ENCODE measurements at places on chromosomes 4 and X.

DNA sequence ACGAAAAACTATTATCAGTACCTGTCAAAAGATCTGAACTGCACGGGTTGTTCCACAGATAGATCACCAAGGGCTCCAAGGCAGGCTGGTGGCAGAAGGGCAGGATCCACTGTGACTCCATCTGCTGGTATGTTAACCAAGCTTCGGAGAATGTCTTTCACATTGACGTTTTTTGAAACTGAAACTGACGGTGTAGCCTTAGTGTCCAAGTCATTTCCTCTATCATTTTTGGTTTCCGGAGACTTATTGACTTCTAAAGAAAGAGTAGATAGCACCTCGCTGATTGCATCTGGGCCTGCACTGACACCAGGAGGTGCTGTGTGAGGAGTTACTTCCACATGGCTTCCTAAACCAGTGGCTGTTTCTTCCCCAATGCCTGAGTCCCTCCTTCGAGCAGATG lies 186.9 kb downstream of the LRBA start:
- no peak for DNase-seq

GRCh38 chrX:137058339-137059127 lies 24.7 kb upstream of the GPR101 start:
- DNase-seq, result no peak

DNA sequence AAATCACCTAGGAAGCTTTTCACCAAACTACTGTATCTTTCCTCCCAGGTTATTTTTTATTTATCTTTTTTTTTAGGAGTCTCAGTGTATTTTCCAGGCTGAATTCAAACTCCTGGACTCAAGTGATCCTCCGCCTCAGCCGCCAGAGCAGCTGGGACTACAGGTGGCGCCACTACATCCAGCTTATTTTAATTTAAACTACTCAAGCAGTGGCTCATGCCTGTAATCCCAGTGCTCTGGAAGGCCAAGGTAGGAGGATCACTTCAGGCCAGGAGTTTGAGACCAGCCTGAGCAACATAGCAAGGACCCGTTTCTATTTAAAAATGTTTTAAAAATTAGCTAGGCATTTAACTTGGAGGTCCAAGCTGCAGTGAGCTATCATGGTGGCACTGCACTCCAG lies 37.8 kb downstream of the LEF1 start:
- no peak for DNase-seq

DNA sequence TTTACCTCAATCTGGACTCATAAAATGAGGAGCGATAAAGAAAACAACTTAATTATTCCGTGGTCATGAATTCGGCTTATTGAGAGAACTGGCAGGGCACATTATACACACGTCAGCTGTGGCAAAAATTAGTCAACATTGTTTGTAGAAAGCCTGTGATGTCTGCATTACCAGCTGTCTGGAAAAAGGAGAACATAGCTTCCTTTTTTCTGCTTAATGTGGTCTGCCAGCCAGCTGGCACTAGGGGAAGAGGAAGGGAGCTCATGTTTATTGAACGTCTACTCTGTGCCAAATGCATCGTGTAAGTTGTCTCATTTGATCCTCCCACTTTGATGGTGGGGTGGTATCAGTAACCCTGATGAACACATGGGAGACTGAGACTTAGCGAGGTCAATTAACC lies 367.6 kb downstream of the ARHGAP24 start:
- DNase-seq, result no peak

GRCh38 chr4:159297091-159297490 lies 194.2 kb downstream of the RAPGEF2 start:
- no peak for DNase-seq

GRCh38 chr4:84263415-84263814 lies 235.7 kb downstream of the NKX6-1 start:
- no peak for DNase-seq

- DNase-seq, result no peak
Measured at GRCh38 chr4:130214268-130214667, 1118.3 kb downstream of the C4orf33 start.

DNA sequence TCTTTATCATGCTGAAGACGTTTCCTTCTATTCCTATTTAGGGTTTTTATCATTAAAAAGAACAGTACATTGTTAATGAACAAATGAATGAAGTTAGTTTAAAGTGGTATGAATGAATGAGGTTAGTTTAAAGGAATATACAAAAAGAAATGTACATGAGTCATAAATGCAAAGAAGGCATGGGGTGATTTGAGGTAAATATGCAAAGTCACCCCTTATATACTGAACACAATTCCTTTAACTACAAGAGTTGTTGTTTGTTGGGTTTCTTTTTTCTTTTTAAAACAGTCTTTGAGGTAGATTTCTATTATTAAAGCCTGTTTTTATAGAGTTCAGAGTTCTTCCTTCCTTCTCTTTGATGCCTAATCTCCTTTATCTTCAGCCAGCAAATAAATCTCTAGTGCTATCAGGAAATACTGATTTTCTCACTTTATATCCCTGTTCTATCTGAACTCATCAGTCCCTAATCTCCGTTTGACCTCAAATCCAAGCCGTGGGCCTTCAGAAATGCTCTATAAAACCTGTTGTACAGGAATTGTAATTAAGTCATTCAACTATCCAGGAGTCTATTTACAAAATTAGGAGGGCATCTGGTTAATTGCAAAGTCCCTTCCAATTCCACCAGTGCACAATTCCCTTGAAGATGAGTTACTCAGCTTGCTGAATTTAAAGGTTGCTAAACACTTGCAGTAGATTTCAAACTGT lies 31.6 kb upstream of the ABCG2 start:
- DNase-seq, result peak; percentile 29

- DNase-seq, result no peak
Measured at GRCh38 chr4:158250321-158250720, 40.0 kb downstream of the TMEM144 start.

GRCh38 chrX:9786798-9787635 lies 788 bp downstream of the SHROOM2 start:
- no peak for DNase-seq

GRCh38 chrX:149157976-149158375 lies 347.1 kb downstream of the IDS start:
- DNase-seq, result no peak

DNA sequence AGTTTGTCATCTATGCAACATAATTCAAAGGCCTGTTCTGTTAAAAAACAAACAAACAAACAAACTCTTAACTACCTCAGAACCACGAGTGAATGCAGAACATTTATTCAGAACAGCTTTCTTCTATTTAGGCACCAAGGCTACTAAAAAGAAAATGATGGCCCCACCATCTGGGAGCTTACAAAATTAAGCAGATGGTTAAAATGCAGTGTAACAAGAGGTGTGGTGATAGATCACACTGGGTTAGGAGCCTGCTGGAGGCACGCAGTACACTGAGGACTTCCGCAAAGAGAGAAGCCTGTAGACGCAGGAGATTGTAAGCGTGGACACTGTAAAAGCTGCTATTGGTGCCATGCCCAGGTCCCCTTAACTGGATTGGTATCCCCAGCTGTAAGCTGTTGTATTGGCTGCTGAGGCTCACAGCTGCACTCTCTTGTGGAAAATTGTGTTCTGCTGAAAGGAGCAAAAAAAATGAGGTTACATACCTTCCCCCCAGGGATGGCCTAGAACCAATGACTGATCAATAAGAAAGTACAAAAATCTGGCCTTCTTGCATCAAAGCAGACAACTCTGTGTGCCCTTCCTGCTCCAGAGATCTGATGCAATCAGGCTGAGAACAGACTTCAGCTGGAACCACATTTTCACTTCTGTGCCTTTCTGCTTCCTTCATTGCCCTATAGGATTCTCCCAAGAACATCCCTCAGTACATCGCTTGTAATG lies 60.0 kb downstream of the SHROOM3 start:
- no peak for DNase-seq

GRCh38 chr4:180106122-180106521 lies 2137.1 kb upstream of the TENM3 start:
- no peak for DNase-seq

GRCh38 chr4:81152839-81153713 lies 61.9 kb downstream of the PRKG2 start:
- DNase-seq, result no peak

- DNase-seq, result peak; percentile 52
Measured at GRCh38 chr4:98509721-98510120, 148.7 kb downstream of the TSPAN5 start.

DNA sequence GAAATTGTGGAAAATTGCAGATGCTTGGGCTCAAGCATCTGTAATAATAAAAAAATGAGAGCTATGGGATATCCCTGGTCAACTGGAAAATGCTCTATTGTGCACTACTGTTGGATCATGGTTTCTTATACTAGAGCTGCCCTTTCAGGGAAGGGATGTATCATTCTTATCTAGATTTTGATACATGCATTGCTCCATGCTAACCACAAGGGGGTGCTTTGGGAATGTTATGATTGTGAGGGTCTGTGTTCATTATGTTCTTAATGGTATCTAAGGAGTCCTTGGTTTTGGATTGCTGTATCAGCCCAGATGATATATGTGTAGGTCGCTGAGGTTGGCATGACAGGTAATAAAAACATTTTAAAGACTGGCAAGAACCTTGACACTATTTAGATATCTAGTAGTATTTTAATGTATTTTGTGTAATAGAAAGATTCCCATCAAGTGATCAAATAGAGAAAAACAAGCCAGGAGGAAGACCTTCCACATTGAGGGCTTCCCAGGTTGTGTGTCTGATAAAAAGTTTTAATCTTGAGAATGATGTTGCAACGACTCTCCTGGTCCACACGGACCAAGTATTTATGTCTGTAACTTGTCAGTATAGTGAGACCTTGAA lies 49.2 kb upstream of the TLR2 start:
- DNase-seq, result peak; percentile 16

- no peak for DNase-seq
Measured at GRCh38 chr4:575281-576141, 584 bp downstream of the TMEM271 start.

GRCh38 chrX:14038375-14039085 lies 8.8 kb upstream of the GEMIN8 start:
- no peak for DNase-seq

- DNase-seq, result peak; percentile 64
Measured at GRCh38 chrX:55057675-55058249, 17.1 kb upstream of the PAGE2B start.

- DNase-seq, result no peak
Measured at GRCh38 chr4:85474818-85475630, at the start of gene ARHGAP24. Gene ARHGAP24, plus strand, starts transcription at chr4:85475150.

GRCh38 chr4:2734612-2735011 lies 21.5 kb downstream of the TNIP2 start:
- no peak for DNase-seq

GRCh38 chrX:36908801-36909675 lies 99.1 kb upstream of the FAM47C start:
- peak; percentile 12 for DNase-seq

DNA sequence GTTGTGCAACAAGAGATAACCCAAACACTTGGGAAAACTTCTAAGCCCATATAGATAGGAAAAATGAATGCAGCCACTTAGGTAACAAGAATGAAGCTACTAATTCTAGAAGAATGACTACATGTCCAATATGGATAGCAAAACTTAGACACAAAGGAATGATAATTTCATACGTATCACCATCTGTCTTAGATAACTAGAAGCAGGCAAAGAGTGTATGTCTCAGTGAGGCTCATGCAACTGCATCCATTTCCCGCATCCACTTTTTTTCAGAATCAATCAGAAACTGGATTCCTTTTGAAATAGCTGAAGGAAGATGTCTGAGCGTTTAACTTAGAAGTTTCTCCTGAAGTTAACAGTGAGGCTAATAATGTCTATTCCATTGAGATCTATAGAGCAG lies 408.7 kb upstream of the PITX2 start:
- no peak for DNase-seq

DNA sequence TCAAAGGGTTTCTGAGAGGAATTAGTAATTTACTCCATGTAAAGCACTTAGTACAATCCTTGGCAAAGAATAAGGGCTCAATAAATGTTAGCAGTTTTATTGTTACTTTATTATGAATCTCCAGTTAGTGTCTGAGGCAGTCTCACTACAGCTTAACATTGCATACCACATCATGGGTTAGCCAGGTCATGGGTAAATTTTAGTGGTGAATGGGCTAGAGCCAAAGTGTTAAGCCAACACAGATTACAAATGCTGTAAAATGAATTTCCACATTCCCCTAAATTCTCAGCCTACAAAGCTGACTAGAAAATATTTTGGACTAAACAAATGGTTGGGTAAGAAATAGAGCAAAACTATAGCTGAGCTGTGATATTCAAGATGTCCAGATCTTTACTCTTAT lies 72.4 kb downstream of the NRK start:
- no peak for DNase-seq

- DNase-seq, result no peak
Measured at GRCh38 chr4:144410230-144410783, 235.6 kb upstream of the HHIP start.

DNA sequence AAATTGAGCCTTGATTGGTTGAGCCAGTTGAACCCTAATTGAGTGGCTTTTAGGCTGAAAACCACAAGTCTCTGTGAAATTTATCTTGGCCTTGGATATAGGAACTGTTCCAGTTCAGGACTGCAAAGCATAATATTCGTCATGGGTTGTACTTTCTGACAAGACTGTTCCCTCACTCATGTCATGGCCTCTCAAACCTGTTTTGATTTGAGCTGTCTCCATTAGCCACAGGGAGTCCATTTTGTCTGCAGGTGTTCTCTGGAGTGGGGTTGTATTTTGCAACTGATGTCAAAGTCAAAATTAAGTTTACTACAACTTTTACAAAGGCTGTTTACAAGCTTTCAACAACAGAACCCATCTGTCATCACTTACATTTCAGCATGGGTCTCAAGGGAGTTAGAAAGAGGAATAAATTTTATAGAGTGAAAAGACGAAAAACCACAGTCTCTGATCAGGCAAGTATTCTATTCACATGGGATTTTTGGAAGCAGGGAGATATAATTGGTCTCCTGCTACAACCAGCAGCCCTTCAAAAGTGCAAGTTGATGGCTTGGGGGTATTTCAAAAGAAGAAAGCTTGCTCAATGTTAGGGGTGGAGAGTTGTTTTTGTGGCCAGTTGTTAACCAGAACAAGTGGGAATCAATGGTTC lies 1716.3 kb downstream of the C4orf33 start:
- no peak for DNase-seq

GRCh38 chrX:10618961-10619360 lies 1.4 kb downstream of the MID1 start:
- no peak for DNase-seq

DNA sequence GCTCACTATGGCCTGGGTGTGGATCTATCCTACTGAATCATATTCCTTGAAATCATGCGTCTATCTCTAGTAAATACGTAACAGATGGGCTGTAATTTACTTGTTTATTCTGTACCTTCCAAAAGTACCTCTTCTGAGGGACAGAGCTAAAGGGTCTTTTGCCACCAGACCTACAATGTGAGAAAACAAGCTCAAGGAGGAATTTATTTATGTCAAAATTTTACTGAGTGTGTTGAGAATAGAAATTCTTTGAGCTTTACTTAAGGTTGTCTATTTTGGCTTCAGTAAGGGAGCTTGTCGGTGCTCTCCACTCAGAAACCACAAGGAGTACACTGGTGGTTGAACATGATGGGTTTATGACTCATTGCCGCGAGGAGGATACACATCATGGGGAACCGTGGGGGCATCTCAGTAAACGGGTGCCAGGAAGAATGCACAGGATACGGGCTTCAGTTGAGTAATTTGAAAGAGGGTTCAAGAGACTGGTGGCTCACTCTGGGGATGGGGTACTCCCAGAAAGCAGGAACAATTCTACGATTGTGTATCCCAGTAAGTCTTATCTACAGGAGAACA lies 3.0 kb downstream of the ANK2 start:
- peak; percentile 74 for DNase-seq

- DNase-seq, result no peak
Measured at GRCh38 chr4:121684561-121684960, 12.2 kb downstream of the ANXA5 start.

- no peak for DNase-seq
Measured at GRCh38 chrX:119401569-119401968, 2.4 kb downstream of the SLC25A43 start.

- DNase-seq, result no peak
Measured at GRCh38 chr4:94306713-94307112, 35.9 kb downstream of the HPGDS start.
